ENCODE measurements at places on chromosomes 16 and 17.

DNA sequence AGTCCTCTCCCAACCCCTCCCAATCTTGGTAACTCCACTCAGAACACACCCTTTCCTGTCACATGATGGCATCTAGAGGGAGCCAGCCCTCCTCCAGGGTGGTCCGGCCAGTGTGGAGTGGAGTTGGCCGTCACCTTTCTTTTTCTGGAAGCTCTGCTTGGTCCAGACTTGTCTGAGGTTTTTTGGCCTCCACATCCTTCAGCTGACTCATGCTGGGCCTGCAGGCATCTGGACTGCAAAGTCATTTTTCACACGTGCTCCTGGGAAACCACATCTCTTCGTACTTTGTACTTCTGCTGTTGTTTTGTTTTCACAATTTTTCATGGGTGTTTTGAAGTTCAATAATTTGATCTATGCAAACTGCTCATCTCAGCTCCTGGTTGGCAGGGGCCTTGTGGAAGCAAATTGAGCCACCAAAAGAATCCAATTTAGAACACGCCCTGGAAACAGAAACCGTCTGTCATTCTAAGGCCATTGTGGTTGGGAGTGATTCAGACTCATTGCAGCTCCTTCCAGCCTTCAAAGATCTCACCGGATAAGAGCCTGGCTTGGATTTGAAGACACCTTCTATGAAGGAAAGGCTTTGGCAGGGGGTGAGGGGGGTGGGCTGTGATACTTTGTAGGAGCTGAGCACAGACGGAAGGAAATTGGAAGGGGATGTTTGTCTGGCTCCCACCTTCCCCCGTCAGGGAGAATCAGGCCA, 42.4 kb upstream of the NF1 start:
- DNase-seq: no peak

DNA sequence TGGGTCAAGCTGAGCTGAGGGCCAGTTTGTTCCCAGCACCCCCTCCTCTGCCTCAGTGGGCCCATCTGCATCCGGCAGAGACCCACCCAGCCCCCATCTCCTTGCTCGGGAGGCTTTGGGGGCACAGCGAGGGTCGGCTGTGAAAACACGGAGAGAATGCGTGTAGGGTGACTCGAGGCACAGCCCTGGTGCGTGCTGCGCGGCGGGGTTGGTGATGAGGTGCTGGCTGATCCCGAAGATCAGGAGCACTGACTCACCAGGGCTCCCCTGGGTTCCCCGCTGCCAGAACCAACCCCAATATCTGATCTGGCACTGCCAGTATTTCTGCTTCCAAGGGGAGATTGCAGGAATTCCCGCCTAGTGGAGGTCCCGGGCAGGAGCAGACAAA, 7.5 kb upstream of the KRT17 start:
- no peak for DNase-seq

GRCh38 chr17:78390241-78391050, 12.0 kb downstream of the PGS1 start:
- DNase-seq: no peak

GRCh38 chr17:18327093-18327492, 12.0 kb downstream of the SMCR8 start:
- DNase-seq: no peak

DNA sequence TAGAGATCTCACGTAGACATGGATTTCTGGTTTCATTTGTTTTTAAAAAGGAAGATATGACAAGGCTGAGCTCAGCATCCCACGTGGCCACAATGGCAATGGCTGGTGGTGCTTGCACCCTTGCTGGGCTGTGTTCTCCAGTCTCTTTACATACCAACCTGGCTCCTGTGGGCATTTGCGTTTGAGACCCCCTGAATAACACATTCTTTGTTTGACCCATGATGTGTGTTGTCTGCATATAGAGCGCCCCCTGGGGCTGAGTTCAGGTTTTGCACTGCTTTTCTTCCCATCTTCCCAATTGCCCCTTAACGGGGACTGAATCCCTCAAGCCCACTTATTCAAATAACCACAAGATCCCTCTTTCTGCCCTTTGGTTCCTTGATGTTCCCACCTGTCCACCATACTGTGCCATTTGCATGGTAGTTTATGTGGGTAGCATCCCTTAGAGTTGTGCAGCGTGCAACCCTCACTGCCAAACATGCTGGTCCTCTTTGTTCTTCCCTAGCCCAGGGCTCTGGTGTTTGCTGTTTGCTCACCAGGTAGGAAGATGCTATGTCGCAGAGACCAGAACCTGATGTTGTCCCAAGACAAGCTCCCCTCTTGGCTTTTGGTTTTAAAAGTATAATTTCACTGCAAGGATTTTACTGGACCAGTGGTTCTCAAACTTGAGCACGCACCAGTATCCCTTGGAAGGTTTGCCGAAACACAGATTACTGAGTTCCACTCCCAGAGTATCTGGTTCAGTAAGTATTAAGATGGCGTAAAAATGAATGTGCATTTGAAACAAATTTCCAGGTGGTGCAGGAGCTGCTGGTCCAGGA, 38.5 kb upstream of the NKD1 start:
- no peak for DNase-seq

DNA sequence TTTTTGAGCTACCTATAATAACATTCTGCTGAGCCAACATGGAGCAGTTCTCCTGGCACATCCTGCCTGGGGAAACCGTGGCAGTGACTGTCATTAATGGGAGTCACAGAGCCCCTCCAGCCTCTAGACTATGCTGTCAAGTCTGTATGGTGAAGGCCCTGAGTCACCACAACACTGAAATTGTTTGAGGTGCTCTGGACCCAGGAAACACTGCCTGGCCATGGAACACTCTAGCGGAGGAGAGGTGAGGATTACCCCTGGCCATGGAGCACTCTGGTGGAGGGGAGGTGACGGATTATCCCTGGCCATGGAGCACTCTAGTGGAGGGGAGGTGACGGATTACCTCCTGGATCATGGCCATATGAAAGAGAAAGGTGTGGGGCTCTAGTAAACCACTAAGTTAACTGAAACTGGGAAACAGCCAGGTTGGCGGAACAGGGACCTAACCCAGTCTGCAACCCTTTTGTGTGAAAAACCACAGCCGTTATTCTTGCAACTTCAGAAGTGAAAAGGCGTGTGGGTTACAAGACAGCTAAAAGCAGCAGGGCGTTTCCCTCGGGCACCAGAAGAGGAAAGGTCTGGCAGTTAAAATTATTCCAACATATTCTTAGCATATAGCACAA, 156.7 kb downstream of the KCNJ12 start:
- DNase-seq: no peak

GRCh38 chr16:19505600-19506303, 16.1 kb downstream of the GDE1 start:
- no peak for DNase-seq

GRCh38 chr17:66944351-66945146, 20.0 kb upstream of the CACNG4 start:
- no peak for DNase-seq

- no peak for DNase-seq
Observed at GRCh38 chr17:19317359-19318095, 45.0 kb downstream of the B9D1 start.

GRCh38 chr17:2251098-2251497, 52.5 kb downstream of the SMG6 start:
- no peak for DNase-seq

DNA sequence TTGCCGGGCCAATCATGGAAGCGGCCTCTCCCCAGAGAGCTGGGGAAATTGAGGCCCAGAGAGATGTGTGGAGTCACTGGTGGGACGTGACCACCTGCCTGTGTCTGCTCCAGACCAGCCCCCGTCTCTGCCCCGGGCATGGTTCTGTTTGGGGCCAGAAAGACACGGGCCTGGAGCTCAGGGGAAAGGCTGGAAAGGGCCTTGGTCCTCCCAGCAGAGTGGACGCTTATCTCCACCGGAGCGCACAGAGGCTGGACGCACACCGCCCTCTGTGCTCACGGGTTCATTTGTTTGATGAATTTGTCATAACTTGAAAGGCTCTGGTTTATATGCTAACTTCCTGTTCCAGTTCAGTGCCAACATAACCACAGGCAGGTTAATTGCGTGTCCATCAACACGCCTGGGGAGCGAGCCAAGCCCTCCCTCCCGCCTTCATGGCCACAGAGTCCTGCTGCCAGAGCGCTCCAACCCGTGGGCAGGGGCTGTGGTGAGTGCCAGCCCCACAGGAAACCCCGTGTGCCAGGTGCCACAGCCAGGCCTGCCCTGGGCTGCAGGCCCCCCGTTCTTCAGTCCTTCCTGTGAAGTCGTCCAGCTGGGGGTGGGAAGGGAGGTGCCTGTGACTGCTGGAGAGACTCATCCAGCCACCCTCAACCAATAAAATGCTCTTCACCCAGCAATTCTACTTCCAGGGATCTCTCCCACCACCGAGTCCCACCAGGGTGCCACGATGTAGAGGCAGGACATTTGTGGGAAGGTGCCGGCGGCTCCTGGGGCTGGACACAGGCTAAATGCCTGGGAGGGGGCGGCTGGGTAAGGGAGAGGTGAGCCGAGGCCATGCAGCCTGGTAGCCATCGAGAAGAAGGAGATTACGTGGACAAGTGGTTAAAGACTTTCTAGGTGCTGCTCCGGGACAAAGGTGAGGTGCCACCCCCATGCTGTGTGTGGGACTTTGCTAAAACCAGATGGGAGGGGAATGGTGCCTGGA, 29.4 kb upstream of the BAHCC1 start:
- DNase-seq: no peak

DNA sequence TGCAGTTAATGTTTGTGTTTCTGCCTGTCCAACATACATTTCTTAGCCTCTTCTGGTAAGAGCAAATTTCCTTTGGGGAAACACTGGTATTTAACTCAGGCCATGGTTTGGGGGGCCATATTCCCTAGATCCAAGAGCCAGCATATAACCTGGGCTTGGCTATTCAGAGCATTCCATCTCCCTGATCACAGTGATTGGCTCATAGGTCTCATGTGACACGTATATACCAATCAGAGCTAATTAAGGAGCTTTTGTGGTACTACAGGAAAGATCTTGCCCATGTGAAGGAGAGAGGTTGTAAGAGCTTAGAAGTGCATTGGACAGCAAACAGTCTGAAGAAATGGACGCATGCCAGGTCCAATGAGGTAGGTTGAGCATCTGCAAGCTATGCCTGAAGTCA, 33.4 kb upstream of the GPR139 start:
- DNase-seq: no peak

DNA sequence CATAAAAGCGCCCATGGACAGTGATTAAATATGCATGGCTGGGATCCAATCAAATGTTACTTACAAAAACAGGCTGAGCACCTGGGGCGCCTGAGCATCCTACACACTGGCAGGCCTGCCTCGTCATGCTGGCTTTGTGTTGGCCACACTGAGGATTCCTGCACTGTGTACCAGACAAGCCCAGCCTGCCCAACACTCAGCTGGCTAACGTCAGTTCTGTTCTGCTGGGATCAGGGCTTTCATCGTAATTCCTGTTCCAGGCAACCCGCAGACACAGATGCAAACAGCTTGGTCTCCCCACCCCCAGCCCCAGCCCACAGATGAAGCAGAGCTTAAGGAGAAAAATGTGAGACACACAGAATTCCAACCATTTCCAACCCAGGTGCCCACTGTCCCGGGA, 30.7 kb downstream of the PIMREG start:
- DNase-seq: no peak

DNA sequence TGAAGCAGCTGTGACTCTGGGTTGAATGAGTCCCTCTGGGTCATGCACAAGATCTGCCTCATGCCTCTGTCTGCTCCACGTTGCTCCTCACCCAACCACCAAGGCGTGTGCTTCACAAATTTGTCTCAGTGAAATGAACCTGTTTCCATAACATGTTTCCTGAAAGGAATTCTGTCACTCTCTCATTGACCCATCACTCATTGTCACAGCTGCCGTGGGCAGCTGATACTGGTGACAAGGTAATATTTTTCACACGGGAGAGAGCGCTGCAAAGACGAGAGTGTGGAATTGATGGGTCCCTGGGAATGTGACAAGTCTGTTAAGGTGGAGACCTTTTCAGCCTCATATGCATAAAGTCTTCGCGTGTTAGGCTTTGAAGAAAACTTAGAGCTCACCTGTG, 391.4 kb downstream of the CPPED1 start:
- no peak for DNase-seq

DNA sequence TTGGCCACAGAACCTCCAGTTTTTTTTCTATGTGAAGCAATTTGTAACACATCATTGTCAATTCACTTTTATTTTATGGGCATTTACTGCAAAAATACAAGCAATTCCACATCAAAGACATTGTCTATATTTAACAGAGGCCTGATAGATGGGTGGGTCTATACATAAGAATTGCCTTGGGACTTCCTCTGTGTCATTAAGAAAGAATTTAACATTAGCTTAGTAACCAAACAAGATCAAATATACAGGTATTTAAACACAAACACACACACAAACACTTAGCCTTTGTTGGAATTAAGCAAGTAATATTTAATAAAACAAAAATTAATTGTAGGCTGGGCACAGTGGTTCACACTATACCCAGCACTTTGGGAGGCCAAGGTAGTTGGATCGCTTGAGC, 4.3 kb upstream of the PITPNC1 start:
- no peak for DNase-seq

- DNase-seq: no peak
Observed at GRCh38 chr16:11604783-11605563, 18.3 kb upstream of the LITAF start.

GRCh38 chr17:80683625-80684104, 139.0 kb downstream of the RPTOR start:
- DNase-seq: no peak

DNA sequence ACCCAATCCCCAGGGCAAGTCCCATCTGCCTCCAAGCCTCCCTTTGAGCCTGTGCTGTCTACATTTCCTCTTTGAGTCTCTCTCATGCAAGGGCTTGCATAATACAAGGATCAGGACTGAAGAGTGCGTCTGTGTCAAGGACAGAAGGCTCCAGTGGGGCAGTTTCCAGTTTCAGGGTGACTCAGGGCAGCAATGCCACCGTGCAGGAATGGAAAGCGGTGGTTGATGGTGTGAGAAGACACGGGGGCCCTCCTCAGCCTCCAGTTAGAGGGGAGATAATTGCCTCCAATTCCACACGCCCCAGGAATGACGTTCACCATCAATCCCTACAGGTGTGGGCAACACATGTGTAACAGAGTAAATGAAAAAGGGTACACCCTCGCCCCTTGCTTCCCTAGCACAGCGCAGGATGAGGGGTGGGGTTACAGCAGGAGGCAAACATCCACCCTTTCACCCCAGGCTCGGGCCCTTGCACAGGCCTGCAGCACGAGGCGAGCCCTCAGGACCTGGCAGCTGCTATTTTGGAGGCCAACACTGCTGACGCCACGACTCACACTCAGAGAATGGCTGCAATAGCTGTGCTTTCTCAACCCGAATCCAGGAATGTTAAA, 24.8 kb upstream of the SLC25A19 start:
- no peak for DNase-seq

- DNase-seq: no peak
Observed at GRCh38 chr16:8929086-8929748, 34.5 kb downstream of the USP7 start.

- no peak for DNase-seq
Observed at GRCh38 chr16:83185902-83186301, 559.1 kb downstream of the CDH13 start.

Measured in NCI-H1417 treated with DMSO at 0.1 percent for 48 hours (cell line).